ENCODE measurements at places on chromosomes 5 and 9.

DNA sequence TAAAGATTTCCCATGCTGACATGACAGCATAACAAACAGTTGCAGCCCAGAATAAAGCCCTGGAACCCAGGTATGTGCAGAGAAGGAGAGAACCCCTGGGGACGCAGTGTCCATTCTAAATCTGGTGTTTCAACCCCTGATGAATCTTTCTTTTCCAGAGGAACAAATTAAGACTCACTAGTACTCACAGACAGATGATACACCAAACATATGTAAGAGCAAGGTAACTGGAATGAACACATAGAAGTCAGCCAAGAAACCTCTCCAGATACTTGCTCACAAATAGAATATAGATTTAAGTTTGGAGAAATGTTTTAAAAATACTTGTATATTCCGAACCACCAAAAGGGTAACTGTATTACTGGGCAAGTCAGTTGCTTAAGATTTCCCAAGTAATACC lies 130.8 kb upstream of the OTULINL start:
- no peak for DNase-seq

GRCh38 chr5:322942-323879 lies 1.7 kb downstream of the AHRR start:
- DNase-seq = no peak

DNA sequence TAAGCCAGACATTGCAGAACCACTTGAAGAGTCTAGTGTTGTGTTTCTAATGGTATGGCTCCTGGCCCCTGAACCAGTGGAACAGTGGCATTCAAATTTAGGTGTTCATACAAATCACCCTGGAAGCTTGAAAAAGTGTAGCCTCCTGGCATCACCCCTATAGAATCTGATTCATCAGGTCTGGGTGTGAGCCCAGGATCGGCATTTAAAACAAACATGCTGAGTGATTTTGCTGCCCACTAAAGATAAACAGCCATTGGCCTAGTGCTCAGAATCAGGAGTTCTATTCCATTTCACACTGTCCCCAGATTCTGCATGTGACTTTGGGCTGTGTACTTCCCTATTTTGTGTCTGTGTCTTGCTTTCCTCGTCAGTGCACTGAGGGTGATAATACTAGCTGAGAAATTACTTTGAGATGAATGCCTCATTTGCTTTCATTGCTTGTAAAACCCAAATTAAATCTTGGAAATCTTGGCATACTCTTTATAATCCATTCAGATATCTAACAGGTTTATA lies 241.5 kb upstream of the CLINT1 start:
- DNase-seq = no peak

DNA sequence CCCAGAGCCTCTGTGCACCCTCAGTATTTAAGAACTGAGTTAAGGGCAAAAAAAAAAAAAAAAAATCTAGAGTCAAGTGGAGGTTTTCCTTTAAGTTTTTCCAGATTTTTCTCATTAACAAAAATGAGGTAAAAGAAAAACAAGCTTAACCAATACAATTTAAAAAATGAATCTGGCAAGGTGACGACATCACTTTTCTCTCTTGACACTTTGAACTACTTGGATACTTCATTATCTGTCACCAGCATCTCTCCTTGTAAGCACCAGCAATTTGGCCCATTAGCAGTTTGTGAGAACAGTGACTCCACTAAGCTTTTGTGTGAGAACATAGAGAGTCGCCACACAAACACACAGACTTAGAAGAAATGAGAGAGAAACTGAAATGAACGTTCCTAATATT lies 345.7 kb upstream of the SLC30A5 start:
- no peak for DNase-seq

DNA sequence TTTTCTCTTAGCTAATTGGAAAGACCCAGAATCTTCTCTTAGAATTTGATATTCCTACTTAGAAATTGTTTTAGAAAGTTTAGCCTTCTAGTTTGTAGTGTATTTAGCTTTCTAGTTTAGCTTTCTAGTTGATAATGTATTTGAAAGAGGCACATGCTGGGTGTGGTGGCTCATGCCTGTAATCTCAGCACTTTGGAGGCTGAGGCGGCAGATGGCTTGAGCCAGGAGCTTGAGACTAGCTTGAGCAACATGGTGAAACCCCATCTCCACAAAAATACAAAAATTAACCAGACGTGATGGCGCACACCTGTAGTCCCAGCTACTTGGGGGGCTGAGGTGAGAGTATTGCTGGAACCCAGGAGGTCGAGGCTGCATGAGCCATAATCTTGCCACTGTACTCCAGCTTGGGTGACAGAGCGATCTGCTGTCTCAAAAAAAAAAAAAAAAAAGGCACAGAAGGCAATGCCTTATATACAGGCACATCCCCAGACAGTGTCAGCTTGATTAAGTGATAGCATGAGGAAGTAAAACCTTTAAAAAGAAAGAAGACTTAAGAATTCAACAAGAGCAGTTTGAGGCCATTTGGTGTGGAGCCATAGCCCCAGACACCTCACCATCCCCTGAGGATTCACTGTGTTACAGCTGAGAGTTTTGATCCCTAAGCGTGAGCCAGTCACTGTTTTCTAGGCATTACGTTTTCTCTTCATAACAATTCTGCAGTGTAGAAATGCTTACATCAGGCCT lies 34.6 kb downstream of the ZSWIM6 start:
- no peak for DNase-seq

DNA sequence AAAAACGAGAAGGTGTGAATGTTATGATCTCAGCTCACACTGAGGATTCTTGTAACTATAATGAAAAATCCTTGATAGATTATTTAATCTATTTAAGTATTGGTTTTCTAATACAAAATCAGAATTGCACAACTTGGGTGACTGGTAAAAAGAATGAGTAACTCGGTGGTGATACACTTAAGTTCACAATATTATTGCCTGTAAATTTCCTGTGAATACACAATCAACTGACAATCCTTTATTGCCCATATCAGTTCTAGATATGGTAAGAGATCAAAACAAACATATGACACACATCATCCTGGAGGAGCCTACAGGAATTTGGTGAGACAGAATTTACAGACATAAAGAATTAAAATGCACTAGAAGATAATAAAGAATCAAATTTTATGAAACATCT lies 14.1 kb upstream of the LURAP1L start:
- no peak for DNase-seq

- no peak for DNase-seq
Measured at GRCh38 chr5:143372187-143372829, 31.2 kb downstream of the NR3C1 start.

- no peak for DNase-seq
Measured at GRCh38 chr5:150616024-150616470, 24.4 kb upstream of the SYNPO start.

- no peak for DNase-seq
Measured at GRCh38 chr5:171418982-171419687, at the start of gene FGF18. TSS of gene FGF18 (plus strand) at chr5:171419647. CDS start at chr5:171420200, 553 bp downstream.

- DNase-seq = no peak
Measured at GRCh38 chr5:107099506-107099905, 571.2 kb downstream of the EFNA5 start.

GRCh38 chr5:146744068-146744745 lies 134.3 kb downstream of the PPP2R2B start:
- DNase-seq = peak; percentile 28

DNA sequence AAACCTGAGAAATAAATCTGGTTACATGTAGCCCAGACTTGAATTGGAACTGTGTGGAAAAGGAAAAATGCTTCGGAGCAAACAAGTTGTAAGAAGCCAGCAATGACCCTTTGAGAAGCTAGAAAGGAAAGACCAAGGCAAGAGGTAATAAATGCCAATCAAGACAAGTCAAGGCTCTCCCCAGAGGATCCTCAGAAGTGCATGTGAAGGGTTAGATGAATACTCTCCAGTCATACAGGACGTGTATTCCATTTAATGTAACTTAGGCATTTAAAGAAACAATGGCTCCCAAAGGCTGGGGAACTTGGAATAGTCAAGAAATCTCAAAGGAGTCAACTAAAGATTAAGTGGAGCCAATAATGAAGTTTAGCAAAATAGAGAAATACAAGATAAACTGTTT lies 36.2 kb downstream of the EPB41L4A start:
- no peak for DNase-seq

GRCh38 chr9:136560586-136560985 lies 14.7 kb upstream of the NOTCH1 start:
- no peak for DNase-seq

GRCh38 chr9:100938507-100938906 lies 90.0 kb upstream of the PLPPR1 start:
- DNase-seq = no peak

DNA sequence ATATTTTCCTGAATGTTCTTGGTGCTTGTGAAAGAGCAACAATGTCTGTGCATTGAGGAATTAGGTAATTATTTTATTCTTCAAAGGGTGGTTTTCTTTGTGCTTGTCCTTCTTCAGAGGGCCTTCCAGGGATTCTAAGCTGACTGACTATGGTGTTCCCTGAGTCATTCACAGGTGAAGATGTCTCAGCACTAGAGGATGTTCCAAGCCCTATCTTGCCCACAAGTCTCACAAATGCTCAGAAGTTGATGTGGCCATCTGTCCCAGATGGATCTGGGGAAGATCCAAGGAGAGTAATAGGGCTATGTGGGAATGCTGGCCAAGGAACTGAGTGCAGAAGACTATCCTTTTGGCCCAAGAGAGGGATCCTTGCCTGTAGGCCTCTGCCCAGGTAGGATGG lies 120.9 kb downstream of the ADAMTSL1 start:
- no peak for DNase-seq

GRCh38 chr5:90185897-90186468 lies 223.6 kb downstream of the CETN3 start:
- DNase-seq = no peak

- no peak for DNase-seq
Measured at GRCh38 chr5:72673180-72673579, 143.3 kb upstream of the TNPO1 start.

DNA sequence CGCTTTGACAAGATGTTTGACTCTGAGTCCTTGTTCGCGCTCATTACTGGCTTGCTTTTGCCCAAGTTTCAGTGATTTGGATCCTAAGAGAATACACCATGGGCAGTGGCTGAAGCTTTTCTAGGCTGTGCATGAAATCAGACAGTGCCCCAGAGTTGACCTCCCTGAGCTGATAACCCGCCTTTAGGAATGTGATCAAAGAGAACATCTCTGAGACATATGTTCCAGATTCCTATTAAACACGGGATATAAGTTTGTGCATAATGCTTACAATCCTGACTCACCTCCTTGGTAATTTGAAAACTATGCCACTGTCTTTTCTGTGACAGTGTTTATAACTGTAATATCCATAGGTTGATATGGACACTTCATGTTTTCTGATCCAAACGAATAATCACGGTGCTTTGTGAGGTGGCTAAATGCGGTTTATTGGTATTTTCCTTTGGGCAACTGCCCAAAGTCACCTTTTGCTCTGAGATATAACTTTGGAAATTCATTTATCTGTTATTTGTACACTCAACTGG lies 732.9 kb downstream of the MTRR start:
- no peak for DNase-seq

GRCh38 chr9:8804613-8805012 lies 1005.0 kb upstream of the DMAC1 start:
- DNase-seq = no peak

DNA sequence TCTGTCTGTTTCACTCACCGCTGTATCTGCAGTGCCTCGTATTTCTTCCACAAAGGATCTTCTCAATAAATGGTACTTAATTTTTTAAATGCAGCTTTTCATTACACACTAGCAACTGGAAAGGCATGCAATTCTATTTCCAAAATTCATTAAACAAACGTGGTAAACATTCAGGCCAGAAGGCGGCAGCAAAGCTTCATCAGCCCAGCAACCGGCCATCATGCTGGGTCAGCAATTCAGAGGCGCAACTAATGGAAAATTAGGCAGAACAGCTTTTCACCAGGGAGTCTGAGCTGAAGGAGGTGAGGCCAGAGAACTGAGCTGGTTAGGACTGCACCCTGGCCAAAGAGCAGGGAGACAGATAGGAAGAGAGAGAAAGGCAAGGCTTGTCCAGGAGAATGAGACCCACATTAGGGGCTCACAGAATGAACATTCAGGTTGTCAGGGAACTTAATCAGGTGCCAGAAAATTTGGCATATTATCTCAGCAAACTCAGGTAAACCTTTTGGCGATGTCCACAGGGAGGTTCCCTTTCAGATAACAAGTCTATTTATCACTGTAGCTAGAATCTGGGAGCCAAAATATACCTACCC lies 17.7 kb upstream of the RNF180 start:
- DNase-seq = peak; percentile 14

GRCh38 chr5:156683509-156683908 lies 166.6 kb upstream of the PPP1R2B start:
- DNase-seq = no peak

DNA sequence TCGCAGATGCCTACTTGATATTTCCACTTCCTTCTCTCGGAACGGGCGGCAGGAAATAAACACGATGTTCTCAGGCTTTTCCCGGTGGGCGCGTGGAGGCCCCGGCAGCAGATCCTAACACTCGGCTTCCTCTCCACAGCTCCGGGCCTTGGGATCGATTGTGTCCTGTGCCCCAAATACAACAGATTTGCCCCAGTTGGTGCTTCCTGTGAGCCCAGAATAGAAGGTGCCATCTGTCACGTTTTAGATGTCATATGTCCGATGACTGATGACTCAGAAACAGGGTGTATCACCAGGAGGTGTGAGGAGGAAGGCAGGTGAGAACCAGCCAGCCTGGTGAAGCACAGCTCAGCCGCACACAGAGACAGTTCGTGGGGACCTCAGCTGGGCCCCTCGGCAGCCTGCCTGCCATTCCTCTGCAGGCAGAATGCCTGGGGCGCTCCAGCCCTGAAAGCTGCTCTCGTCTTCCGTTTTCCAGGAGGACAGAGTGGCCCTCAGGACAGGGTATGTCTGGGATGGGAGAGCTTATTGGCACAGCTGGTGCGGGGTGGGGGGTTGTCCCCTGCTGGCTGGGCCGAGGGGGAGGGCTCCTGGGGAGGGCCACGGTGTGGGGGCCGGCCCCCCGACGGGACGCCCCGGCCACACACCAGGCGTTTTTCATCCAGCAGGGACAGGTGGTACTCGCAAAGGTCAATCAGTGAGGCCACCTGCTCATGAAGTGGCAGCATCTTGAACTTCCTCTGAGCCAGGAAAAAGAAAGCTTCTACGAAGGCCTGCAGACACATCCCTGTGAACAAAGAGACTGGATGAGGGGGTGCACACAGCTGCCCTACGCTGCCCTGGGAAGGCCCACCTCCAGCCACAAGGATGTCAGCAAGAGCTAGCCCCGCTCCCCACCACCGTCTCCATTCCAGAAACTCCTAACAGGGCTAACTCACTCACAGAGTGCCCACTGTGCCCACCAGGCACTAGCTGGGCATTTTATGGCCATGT lies 171.0 kb downstream of the DAB2IP start:
- DNase-seq = no peak

- no peak for DNase-seq
Measured at GRCh38 chr5:60023255-60023654, 129.7 kb upstream of the PDE4D start.

GRCh38 chr5:18465833-18466681 lies 831.8 kb downstream of the TAF11L14 start:
- DNase-seq = peak; percentile 39

GRCh38 chr5:14706615-14707021 lies 42.1 kb downstream of the OTULIN start:
- DNase-seq = no peak
